Activated naive CD4-positive, alpha-beta T cell (primary cell): ENCODE measurements at places on chromosomes 7 and 10.

DNA sequence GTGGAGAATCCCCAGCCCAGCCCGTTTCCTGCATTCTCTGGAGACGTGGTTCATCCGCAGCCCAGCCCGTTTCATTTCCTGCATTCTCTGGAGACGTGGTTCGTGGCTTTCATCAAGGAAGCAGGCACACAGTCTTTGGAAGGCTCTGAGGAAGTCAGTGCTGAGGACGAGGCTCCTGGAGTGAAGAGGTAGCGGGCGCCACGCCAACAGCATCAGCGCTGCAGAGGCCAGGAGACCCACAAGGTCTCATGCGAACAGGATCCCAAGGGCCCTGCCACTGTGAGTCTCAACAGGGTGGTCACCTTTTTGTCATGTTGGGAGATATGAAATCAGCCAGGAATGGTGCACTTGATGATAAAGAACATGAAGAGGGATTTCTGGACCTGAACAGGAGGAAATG, 12.4 kb upstream of the TCERG1L start:
- DNase-seq = no peak

- no peak for DNase-seq
Observed at GRCh38 chr10:845526-845925, 86.0 kb downstream of the LARP4B start.

DNA sequence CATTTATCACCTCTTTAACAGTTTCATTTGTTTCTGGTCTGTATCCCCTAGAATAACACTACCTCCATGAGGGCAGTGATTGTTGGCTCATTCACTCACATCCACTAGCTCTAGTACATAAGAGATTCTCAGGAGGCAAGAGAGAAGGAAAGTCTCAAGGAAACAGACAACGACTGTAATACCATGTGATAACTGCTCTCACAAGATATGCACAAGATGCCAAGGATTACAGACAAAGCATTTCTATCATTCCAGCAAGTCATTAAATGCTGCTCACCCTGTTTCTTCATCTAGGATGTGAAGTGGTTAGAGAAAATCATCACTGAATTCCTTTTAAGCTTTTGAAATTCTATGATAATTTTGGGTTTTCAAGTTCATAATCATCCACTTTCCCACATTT, 115.3 kb downstream of the HIBADH start:
- no peak for DNase-seq

GRCh38 chr7:52325237-52325636, 710.2 kb upstream of the POM121L12 start:
- no peak for DNase-seq

- no peak for DNase-seq
Observed at GRCh38 chr7:88835147-88835728, 39.7 kb upstream of the TEX47 start.

DNA sequence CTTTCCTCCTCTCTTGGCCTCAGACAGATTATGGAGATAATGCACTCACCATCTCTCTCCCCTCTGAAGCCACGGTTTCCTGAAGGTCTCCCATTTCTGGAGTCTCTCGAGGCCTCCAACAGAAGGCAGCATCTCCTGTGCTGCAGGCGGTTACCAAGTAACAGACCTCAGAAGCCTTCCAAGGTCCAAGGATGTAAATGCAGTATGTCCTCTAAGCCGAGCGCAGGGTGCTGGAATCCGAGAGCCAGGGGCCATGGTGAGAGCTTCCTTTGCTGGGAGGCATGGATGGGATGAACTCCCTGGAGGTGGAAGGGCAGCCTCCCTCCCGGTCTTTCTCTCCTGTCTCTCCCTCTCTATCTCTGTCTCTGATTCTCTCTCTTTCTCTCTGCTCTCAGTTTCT, 79.8 kb downstream of the ADARB2 start:
- no peak for DNase-seq

DNA sequence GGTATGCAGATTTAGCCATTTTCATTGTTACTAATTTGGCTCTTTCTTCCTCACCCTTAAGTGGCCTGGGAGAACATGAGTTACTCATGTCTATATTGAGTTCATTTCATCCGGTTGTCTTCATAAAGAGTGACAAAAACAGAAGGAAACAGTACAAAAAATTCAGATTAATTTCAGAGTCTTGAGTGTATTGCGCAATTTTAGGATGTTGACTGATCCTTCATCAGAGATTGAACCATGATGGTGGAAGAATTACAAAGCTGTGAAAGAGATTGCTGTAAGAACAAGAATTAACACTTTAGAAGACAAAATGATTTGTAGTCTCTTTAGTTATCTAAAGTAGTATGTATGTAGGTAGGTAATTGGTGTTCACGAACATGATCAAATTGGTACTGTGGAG, 194.0 kb upstream of the PPP1R3A start:
- DNase-seq = no peak

DNA sequence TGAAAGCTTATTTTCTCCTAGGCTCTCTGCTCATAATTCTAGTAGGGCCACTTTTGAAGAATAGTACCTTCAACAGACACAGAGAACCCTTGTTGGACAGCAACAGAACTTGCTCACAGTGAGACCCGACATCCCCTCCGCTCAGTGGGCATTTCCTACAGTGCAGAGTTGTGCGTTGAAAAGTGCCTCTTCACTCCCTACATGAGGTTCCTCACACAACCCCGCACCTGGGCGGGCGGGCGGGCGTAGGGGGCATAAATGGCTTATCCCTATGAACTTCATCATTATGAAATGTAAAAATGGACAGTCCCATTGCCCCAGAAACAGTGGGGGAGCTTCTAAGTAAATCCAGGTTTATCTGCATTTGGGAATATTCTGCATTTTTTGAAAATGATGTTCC, 174.9 kb downstream of the MGMT start:
- no peak for DNase-seq

DNA sequence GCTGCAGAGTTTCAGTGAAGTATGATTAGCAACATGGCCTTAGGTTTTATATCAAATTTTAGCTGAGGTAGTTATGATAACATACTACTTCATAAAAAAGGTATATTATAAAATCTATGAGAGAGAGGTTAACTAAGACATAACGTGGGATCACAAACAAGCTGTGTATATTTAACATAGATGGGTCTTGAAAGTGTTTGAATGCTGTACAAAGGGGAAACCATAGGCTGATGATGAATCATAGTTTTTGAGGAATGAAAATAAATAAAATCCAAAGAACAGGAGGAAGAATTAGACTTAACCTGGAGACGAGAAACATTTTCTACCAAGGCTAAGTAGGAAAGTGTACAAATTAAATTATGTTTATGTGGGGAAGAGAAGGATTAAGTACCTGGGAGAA, 119.0 kb downstream of the GNAI1 start:
- no peak for DNase-seq

GRCh38 chr10:79003183-79004100, 65.3 kb upstream of the ZMIZ1 start:
- no peak for DNase-seq

DNA sequence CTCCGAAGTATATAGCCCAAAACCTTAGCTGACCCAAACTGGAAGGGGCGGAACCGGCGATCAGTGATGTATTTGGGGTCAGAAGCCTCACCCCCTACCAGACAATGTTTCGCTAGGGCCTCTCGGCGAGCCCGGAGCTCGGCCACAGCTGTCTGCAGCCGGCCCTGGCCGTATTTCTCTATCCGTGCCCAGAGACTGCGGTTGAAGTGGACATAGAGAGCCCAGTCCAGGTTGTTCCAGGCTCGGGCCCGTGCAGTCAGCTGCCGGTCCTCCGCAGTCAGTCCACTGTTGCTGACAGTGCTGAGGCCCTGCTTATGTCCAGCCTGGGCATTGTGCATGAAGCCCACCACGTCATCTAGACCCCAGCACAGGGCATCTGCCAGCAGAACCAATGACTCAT, 1.5 kb upstream of the TRAPPC14 start:
- DNase-seq = no peak

- no peak for DNase-seq
Observed at GRCh38 chr7:121876656-121877500, 3.9 kb downstream of the PTPRZ1 start.

DNA sequence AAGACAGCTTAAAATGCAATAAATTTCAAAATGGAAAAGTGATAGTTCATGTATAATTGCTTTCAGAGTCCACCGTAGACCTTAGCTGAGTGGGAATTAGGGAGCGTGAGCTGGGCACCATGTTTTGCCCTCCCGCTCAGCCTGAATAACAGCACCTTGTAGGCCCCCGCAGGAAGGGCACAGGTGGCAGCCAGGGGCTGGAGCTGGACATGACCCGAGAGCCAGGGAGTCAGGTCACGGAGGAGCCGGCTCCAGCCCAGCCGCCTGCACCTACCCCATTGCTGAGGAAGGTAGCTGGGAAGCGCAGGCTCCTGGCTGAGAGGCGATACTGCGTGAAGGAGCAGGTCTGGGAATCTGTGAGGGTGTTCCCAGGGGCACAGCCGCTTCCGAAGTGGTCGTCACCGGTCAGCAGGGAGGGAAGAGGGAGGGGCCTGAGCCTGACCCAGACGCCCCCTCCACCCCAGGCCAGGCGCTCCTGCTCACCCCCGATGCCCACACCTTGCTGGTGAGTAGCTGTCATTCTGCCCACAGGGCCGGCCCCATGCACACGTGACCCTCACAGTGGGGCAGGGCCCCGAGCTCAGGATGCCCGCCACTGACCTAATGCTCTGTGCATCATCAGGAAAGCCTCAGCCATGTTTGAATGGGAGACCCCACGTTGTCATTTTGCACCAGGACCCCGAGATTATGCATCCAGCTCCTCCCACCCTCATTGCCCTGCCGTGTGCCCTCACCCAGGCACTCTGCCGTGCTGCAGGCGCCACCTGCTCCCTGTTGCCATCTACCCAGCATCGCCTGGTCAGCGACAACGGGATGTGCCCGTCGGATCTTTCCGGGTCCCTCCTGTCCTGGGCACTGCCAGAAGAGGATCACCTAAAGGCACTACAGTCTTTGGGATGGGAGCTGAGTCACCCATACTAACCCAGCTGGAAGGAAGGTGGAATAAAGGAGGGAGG, 129.2 kb upstream of the TCERG1L start:
- no peak for DNase-seq

GRCh38 chr10:88386204-88386788, 196.8 kb downstream of the RNLS start:
- no peak for DNase-seq

DNA sequence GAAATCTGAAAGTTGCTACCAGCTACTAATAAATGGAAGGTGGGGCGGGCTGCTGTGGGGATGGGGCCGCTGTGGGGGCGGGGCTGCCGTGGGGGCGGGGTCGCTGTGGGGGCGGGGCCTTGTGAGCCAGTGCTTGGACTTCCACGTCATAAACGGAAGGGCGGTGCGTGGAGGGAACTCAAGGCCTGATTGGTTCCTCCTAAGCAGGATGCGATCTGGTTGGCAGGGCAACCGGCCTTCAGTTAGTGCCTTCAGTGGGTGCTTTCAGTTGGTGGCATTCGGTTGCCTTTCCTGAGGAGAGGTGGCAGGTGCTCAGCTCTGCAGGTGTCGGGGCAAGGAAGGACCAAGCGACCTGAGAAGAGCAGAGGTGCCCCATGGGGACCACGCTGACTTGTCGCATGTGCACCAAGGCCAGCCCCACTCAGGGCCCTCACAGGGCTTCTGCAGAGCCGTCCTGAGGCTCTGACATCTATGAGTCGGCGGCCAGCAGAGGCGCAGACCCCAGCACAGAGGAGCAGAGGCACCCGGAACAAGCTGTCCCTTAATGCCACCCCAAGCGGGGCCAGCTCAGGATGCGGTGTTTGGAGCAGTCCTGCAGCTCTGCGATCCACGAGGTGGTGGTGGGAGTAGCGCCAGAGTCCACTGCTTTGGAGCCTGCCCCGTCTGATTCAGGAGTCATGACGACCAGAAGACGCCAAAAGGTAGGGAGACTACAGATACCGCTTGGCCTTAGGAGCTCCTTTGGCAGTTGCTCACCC, 54.4 kb upstream of the PDSS1 start:
- DNase-seq = no peak

DNA sequence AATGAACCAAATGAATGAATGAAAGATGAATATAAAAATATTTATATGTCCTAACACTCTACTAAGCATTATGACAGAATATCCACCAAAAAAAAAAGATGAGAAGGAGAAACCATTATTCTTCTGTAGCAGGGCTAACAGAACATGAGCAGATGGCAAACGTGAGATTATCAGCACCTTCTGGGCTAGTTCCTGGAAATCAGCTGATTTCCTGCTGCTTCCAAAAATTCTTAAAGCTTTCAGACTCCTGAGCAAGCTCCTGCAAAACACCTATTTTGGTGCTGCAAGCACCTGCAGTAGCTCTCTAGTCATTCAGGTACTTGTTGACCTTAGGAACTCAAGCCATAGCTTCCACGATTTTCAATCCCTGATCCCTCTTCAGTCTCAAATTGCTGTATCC, 51.8 kb downstream of the NPSR1 start:
- no peak for DNase-seq

- no peak for DNase-seq
Observed at GRCh38 chr10:76874176-76874575, 763.4 kb downstream of the KCNMA1 start.

DNA sequence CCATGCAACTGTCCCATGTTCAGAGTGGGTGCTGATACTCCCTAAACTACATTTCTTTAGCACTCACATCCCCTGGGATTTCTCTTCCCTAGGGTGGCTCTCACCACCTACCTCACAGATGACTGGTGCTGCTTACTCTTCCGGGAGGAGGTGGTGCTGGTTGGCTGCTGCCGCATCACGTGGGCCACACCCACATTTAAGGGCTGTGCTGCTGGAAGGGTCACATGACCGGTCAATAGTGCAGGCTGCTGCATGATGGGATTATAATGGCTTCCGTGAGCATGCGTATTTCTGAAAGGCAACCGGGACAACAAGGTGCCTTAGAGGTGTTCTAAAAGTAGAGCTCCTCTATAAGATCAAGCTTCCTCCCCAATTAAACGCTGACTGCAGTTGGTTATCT, 76.8 kb downstream of the CLEC2L start:
- no peak for DNase-seq

GRCh38 chr7:151194188-151194587, 7.1 kb upstream of the ASB10 start:
- no peak for DNase-seq

- no peak for DNase-seq
Observed at GRCh38 chr7:133633055-133633454, 380.2 kb downstream of the EXOC4 start.

DNA sequence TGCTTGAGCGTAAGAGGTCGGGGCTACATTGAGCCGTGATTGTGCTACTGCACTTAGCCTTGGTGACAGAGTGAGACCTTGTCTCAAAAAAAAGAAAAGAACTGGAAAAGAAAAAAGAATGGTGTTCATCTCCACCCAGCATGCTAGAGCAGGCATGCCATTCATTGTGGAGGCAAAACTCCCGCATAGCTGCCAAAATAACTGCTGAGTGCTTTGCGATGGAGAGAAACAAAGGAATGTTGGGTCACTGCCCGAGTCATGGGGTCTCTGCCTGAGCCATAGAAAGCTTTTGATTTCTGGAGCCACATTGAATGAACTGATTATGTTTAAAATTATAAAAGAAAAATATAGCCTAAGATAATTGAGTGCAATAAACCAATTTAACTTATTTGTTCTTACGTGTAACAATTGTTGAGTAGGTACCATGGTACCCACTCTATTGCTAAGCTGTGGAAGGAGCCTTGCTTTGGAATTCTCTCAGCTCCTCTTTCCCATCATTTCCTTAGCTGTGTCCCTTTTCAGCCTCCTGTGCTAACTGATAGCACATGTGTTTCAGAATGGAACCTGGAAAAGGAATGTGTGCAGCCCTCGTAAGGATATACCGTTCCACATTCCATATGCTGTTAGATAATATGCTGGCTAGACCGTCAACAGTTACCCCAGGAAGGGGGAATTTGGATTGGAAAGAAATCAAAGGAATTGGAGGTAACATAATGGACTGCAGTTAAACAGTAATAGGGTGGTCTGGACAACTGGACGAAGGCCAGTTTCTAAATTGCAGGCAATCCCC, 99.0 kb downstream of the KIAA1217 start:
- no peak for DNase-seq
